Renal pelvis (tissue), 12 donors: ENCODE measurements at places on chromosomes 11 and 22. TPM values are rescaled to one million over a fixed set of nuclear protein-coding genes. Genes with fewer than 3 reads are reported as not detected.

DNA sequence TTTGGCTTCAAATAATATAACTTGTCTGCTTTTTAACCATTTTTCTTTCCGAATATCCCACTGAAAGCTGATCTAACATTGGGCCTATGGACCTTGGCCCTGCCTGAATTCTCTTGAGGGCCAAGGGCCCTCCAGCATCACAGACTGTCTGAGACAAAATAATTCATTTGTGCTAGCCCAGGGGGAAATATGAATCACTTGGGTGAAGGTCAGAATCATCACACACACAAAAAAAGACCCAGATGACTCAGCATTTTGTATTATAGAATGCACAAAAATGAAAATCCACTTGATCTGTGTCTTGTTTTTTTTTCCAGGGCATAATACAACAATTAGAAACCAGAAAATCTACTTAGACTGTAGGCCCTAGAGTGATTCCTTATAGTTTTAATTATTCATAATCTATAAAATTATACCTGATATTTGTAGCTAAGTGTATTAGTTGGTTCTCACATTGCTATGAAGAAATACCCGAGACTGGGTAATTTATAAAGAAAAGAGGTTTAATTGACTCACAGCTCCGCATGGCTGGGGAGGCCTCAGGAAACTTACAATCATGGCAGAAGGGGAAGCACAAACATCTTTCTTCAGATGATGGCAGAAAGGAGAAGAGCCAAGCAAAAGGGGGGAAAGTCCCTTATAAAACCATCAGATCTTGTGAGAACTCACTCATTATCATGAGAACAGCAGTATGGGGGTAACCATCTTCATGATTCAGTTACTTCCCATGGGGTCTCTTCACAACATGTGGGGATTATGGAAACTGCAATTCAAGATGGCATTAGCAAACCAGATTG lies 15.6 kb upstream of the RDX start:
- DNase-seq = no peak

DNA sequence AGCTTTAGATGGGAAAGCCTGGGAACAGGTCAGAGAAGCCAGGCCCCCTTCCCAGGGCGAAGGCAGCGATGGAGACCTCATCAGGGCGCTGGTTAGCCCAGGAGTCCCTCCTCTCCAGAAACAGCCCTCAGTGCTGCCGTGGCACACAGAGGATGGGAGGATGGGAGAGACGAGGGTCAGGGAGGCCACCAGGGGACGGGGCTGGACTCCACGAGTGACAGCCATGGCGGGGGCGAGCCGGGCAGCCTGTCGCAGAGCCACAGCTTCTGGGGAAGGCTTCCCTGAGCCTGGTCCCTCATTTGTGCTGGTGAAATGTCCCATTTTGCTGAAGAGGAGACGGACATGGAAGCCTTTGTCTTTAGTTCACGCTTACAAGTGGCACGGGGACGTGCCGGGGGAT lies 1390.5 kb downstream of the TBC1D22A start:
- no peak for DNase-seq

DNA sequence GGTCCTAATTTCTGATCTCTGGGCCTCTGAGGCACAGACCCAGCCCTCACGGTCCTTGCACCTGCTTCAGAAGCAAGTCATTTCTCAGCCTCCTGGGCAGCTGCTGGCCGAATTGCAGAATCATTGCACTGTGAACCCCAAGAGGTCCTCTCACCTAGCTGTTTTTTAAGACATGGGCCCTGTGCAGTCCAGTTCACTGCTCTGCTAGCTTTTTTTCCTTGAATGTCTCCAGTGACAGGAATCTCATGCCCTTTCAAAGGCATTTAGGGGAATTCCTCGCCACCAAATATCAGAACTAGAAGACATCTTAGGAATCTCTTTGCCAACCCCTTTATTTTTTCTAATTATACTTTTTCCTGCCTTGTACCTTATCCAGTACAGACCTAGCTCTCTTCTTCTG lies 35.6 kb upstream of the TP53I11 start:
- DNase-seq = no peak

GRCh38 chr22:44160421-44160820 lies 20.3 kb upstream of the PARVG start:
- DNase-seq = no peak

DNA sequence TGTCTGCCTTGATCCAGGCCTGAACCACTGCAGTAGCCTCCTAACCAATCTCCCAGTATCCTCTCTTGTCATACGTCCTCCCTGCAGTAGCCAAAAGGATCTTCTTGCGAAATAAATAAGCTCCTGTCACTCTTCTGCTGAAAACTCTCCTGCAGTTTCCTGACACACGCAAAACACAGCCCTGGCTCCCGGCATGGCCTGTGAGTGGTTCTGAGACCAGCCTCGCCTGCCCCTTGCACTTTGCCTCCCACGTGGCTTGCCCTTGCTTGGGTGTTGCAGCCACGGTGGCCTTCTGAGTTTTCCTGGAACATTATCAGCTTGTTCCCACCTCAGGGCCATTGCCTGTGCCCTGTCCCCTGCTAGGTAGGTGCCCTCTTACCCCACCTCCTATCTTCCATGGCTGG lies 7.2 kb downstream of the ZC3H7B start:
- DNase-seq = no peak

DNA sequence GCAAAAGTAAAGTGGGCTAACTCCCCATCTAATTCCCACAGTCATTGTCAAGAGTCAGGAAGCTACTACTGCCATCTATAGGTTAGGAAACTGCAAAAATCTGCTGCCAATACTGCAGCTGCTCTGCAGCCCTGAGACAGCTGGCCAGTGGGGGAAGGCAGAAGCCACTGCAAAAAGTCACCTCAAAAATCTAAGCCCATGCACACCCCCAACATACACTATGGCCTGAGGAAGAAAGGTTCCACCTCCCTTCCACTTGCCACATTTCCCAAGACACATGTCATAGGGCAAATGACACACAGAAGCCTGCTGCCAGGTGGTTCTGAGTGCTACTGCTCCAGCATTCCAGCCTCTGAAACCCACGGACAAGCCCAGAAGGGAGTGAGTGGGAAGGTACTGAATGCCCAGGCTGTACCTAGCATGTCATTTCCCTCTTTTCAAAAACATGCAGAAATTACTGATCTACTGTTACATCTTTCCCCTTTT lies 36.9 kb downstream of the DGCR2 start:
- DNase-seq = no peak

GRCh38 chr11:64453466-64453865 lies 94.5 kb downstream of the RPS6KA4 start:
- no peak for DNase-seq

- DNase-seq = no peak
These were observed 42.8 kb downstream of the TRIOBP start for GRCh38 chr22:37739611-37740049.

The BTG4 gene
- polyA plus RNA-seq = not detected
